Epithelial cell of proximal tubule (primary cell): ENCODE measurements at places on chromosomes 13 and 19. TPM values are rescaled to one million over a fixed set of nuclear protein-coding genes. Genes with fewer than 3 reads are reported as not detected.

PSG6 gene
- not detected in 2 replicates for total RNA-seq

NOP53 gene
- total RNA-seq, result 192 and 247 TPM in 2 replicates

ZNF737 gene
- 6.2 and 11.1 TPM in 2 replicates for total RNA-seq

GPR183 gene
- 0.17 TPM in 1 of 2 replicates, not detected in the other for total RNA-seq

TTC9B gene
- not detected in 2 replicates for total RNA-seq

KLK15 gene
- total RNA-seq, result not detected in 2 replicates

MISP gene
- 25.2 and 41.5 TPM in 2 replicates for total RNA-seq

RAB20 gene
- 6.7 and 17.0 TPM in 2 replicates for total RNA-seq

MCOLN1 gene
- total RNA-seq, result 3.6 and 8.7 TPM in 2 replicates

RNF225 gene
- total RNA-seq, result not detected in 2 replicates

MEIOSIN gene
- total RNA-seq, result not detected in 2 replicates

PRSS57 gene
- not detected in 2 replicates for total RNA-seq

IGFL1 gene
- not detected in 2 replicates for total RNA-seq

MYBPC2 gene
- total RNA-seq, result not detected in 2 replicates

ATP7B gene
- total RNA-seq, result 2.5 and 3.5 TPM in 2 replicates

GRK1 gene
- total RNA-seq, result 0.06 TPM in 1 of 2 replicates, not detected in the other

SAFB2 gene
- total RNA-seq, result 17.6 and 20.5 TPM in 2 replicates

ZNF790 gene
- total RNA-seq, result 1.2 and 6.1 TPM in 2 replicates

ATP8B3 gene
- total RNA-seq, result 1.7 and 4.6 TPM in 2 replicates

SBSN gene
- total RNA-seq, result not detected in 2 replicates

ACER1 gene
- not detected in 2 replicates for total RNA-seq

ZNF223 gene
- total RNA-seq, result 3.3 TPM in 2 replicates

NMRK2 gene
- total RNA-seq, result not detected in 2 replicates

COG3 gene
- 13.3 and 15.6 TPM in 2 replicates for total RNA-seq

NCAN gene
- total RNA-seq, result not detected in 2 replicates

METTL21C gene
- not detected in 2 replicates for total RNA-seq

FGF21 gene
- total RNA-seq, result not detected in 2 replicates

POU2F2 gene
- total RNA-seq, result 0.46 and 3.2 TPM in 2 replicates

SPINT2 gene
- 539 and 548 TPM in 2 replicates for total RNA-seq

LRRC63 gene
- total RNA-seq, result not detected in 2 replicates

CGB2 gene
- total RNA-seq, result not detected in 2 replicates

SYCN gene
- not detected in 2 replicates for total RNA-seq

PEAK3 gene
- not detected in 2 replicates for total RNA-seq

ATXN8OS gene
- not detected in 2 replicates for total RNA-seq

PGLYRP2 gene
- not detected in 2 replicates for total RNA-seq

ZNF468 gene
- total RNA-seq, result 16.9 and 22.1 TPM in 2 replicates

CCDC70 gene
- total RNA-seq, result not detected in 2 replicates

TNFSF11 gene
- total RNA-seq, result 1.2 and 1.8 TPM in 2 replicates

CGB8 gene
- 1.2 TPM in 2 replicates for total RNA-seq

BCL2L12 gene
- 53.3 and 69.8 TPM in 2 replicates for total RNA-seq

DENND1C gene
- total RNA-seq, result 0.94 and 4.4 TPM in 2 replicates

CILP2 gene
- 0.06 TPM in 1 of 2 replicates, not detected in the other for total RNA-seq

KIR3DL1 gene
- not detected in 2 replicates for total RNA-seq

ELSPBP1 gene
- not detected in 2 replicates for total RNA-seq

RUBCNL gene
- total RNA-seq, result 0.29 TPM in 1 of 2 replicates, not detected in the other

FGF22 gene
- total RNA-seq, result 0.29 TPM in 1 of 2 replicates, not detected in the other

GPR12 gene
- not detected in 2 replicates for total RNA-seq

ZNF600 gene
- 5.0 and 5.2 TPM in 2 replicates for total RNA-seq

SIGLEC8 gene
- not detected in 2 replicates for total RNA-seq

AMH gene
- total RNA-seq, result 0.52 and 1.7 TPM in 2 replicates

HOMER3 gene
- total RNA-seq, result 85.9 and 106 TPM in 2 replicates

PRTN3 gene
- total RNA-seq, result not detected in 2 replicates

ZNF534 gene
- total RNA-seq, result 0.07 TPM in 1 of 2 replicates, not detected in the other

KCNC3 gene
- total RNA-seq, result 0.07 and 0.35 TPM in 2 replicates

LYL1 gene
- total RNA-seq, result 4.0 and 6.9 TPM in 2 replicates

RNASEH2A gene
- 49.6 and 62.7 TPM in 2 replicates for total RNA-seq

HSD11B1L gene
- 4.3 and 13.5 TPM in 2 replicates for total RNA-seq

BRD4 gene
- 14.7 and 18.9 TPM in 2 replicates for total RNA-seq

ZNF709 gene
- total RNA-seq, result 1.2 and 1.9 TPM in 2 replicates
